Right kidney (tissue), 9 donors: ENCODE measurements at places on chromosomes 11 and 22.
A peak's percentile ranks its signal among the peaks of the same experiment; 100 is the strongest.

DNA sequence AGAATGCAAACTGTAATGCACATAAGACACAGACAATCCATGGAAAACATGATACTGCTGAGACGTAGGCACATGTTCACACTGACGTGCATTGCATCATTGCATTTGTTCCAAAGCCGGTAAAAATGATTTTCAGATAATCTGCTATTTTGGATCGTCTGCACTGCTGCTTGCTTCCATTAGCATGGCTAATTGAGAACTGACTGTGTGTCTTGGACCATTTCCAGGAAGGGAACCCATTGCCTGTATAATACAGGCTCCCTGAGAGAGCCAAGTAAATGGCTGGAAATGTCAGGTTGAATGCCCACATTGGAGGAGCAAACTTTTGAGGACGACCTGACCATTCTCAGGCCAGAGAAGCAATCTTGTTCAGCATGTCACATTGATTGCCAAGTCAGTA, 304.8 kb downstream of the ST3GAL4 start:
- no peak for DNase-seq

DNA sequence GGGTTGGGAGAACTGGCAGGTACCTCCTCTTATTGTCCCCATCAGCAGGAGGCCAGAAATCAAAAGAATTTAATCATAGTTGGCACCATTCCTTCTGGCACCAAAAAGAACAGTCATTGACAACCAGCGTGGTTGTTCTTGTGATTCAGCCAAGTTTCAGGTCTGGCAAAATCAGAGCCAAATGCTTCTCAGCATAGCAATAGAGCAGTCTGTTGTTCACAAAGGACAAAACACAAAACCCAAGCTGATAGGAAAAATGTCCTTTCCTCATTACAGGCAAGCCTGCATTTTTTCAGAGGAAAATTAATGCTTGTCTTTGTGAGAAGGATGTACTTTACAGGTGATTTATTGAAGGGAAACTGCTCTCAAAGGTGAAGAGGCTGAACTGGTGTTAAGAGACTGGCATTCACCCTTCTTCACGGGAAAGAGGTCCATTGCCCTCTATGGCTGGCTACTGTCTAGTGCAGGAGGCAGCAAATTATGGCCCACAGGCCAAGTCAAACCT, 241.8 kb upstream of the ARHGAP42 start:
- no peak for DNase-seq

- DNase-seq = no peak
These were observed 98.7 kb downstream of the IGLL1 start for GRCh38 chr22:23481369-23481768.

- DNase-seq = peak; percentile 74
These were observed 13.7 kb downstream of the ARHGEF17 start for GRCh38 chr11:73321604-73322381.

GRCh38 chr11:131940126-131940525, 569.7 kb downstream of the NTM start:
- DNase-seq = no peak

- peak; percentile 62 for DNase-seq
These were observed at the start of gene PAMR1 for GRCh38 chr11:35525501-35526175. Gene PAMR1 (minus strand): TSS chr11:35525616. CDS start chr11:35525585, 31 bp downstream.

DNA sequence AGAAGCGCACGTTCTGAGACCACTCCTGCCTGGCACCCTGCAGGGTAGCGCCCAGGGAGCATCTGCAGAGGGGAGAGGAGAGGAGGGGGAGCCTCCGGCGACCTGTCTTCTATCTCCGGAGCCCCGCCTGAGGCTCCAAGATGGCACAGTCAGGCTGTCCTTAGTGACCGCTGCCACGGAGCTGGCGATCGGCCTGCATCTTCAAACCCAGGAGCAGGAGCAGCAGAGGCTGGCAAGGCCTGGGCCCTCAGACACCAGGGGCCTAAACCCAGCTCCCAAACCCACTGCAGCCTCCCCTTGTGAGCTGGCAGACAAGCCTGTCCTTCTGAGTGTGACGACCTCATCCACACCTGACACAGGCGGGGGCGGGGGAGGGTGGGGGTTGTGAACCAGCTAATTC, 34.9 kb downstream of the TOLLIP start:
- no peak for DNase-seq

DNA sequence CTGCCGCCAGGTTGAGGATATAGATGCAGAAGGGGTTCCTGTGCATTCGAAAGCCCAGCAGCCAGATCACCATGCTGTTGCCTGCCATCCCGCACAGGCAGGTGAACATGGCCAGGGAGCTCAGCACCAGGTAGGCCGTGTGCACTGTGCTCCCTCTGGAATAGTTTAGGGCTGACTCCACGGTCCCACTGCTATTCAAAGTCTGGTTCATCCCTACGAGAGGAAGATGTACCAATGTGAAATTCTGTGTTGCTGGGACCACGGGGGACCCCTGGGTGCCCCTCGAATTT, at the start of gene MRGPRD:
TSS of gene MRGPRD (minus strand) at position 211 of the 290 bp plus-strand sequence. CDS start at position 211, 0 bp downstream.
- no peak for DNase-seq

- DNase-seq = no peak
These were observed 11.7 kb downstream of the EIF4G2 start for GRCh38 chr11:10797001-10797400.

- no peak for DNase-seq
These were observed 32.9 kb downstream of the PPIL2 start for GRCh38 chr22:21698430-21699329.

DNA sequence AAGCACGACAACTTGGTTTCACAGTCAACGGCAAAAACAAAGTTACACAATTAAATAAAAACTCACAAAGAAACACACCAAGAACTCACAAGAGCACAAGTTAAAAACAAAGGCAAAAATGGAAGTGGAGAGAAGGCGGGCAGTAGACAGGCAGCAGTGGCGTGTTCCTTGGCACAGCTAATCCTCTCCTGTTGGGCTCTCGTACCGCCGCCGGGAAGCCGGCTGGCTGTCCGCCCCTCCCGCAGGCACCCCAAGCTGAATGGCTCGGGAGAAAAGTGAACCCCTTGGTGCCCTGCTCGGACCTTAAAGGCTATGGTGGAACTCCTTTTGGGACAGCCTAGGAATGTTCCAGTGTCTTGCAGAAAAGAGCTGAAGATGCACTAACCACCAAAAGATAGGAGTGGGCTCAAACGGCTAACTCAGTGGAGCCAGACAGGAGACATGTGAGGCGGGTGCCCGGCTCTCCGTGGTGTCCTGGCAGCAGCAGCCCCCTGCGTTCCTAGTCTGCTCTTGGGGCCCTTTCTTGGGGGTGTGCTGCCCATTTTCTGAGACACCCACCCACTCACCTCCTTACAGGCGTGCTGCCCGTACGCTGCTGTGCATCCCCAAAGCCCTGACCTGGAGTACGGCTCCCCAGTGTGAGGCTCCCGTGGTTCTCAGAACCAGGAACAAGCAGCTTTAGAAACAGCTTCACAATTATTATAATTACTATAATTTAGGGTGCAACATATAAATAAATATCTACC, 86.1 kb upstream of the BID start:
- DNase-seq = no peak

- DNase-seq = no peak
These were observed 21.5 kb downstream of the MTCH2 start for GRCh38 chr11:47620836-47621378.

DNA sequence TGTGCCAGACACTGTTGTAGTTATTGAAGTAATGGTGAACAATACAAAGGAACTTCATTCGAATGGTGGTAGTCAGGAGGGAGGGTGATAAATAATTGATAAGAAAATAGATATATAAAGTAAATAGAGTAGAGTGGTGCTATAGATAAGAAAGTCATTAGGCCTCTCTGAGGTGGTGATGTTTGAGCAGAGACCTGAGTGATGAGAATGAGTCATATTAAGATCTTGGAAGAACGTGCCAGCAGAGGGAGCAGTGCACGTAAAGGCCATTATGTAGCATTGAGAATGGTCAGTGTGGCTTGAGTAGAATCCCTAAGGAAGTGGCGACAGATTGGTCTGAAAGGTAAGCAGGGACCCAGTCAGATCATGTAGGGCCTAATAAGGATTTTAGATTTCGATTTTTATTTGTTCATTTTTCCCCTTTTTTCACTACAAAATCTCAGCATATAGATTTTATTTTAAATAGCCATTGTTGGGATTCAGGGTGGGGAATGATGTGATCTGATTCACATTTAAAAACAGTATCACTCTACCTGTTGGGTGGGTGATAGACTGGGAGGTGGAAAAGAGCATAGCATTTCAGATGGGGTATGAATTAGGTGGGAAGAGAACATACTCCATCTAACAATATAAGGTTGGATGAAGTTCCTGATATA, 44.7 kb downstream of the CCDC90B start:
- peak; percentile 8 for DNase-seq

GRCh38 chr11:124834526-124835180, 30.6 kb upstream of the ROBO3 start:
- DNase-seq = no peak

DNA sequence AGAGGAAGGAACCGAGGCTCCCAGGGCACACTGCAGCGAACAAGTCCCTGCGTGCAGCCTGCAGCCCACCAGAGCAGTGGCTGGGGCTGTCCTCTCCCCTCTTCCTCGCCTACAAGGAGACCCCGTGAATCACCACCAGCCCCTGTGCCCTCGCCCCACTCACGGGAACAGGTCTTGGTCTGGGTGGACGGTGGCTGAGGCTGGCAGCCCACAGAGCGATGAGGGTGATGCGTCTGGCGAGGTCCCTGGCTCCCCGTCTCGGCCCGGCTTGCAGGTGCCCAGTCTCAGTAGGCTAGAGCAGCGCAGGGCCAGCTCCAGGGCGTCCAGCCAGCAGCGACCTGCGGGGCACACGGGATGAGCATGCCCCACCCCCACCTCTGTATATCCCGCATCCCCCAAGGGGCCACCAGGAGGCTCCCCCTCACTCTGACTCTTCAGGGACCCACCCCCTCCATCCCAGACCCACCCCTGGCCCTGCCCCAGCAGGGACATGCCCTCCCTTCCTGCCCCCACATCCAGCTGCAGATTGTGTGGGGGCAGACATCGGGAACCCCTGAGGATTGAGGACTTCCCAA, 50.5 kb upstream of the CARS1 start:
- DNase-seq = no peak

DNA sequence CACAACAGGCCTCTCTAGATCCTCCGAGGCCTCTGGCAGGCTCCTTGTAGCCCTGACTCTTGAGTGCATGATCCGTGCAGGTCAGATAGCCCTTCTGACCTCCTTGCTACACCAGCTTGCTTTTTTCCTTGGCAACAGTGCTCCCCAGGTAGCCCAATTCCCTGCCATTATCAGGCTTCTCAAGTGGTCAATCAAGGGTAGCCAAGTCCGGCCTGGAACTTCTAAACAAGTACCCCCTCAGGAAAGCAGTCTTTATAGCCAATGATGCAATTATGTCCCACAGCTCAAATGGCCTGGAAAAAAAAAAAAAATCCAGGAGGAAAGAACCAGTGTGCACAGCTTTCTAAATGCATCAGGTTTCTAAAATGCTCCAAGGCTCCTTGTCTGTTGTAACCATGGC, 59.8 kb downstream of the TENM4 start:
- no peak for DNase-seq

DNA sequence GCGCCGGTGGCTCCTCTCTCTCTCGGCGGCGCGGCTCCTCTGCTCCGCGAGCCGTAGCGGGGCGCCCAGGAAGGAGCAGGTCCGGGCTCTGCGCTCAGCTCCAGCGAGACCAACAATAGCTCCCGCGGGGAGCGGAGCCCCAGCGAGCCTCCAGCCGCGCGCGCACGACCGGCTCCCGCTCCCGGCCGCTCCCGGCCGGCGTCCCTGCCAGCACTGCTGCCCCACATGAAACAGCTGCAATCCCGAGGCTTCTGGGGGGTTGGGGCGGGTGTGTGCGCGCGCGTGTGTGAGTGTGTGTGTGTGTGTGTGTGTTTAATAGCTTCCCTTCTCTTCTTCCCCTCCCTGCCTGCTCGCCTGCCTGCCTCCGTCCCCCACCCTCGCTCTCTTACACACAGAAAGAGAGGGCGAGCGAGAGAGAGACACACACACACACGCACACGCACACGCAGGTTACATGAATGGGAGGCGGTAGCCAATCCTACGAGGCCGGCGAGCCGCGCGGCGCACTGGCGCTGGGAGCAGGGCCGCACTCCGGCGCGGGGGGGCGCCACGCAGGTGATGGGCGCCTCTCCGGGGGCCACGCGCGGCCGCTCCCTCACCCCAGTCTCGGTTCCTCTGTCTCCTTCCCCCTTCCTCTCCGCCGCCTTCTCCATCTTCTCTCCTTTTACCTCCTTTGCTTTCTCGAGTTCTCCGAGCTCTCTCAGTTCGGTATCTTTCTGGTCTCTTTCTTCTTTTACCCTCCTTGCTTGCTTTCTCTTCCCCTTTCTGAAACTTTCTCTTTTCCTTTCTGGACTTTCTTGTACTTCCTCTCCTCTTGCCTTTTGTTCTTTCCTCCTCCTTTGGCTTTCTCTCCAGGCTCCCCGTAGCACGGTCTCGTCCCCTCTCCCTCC, at the start of gene TENM4:
TSS of gene TENM4 (minus strand) at position 460 of the 890 bp plus-strand sequence. CDS start 371,086 bp downstream, outside the sequence.
- peak; percentile 95 for DNase-seq

- DNase-seq = no peak
These were observed 1.5 kb upstream of the DEPDC5 start for GRCh38 chr22:31752096-31752847.

DNA sequence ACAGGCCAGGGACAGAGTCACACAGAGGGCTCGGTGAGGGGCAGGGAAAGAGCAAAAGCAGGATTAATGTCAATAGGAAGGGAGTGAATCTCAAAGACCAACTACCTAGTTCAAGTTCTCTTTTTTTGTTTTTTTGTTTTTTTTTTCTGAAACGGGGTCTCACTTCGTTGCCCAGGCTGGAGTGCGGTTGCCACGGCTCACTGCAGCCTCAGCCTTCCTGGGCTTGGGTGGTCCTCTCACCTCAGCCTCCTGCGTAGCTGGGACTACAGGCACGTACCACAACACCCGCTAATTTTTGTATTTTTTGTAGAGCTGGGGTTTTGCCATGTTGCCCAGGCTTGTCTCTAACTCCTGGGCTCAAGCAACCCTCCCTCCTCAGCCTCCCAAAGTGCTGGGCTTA, 9.7 kb upstream of the BCL9L start:
- DNase-seq = no peak

DNA sequence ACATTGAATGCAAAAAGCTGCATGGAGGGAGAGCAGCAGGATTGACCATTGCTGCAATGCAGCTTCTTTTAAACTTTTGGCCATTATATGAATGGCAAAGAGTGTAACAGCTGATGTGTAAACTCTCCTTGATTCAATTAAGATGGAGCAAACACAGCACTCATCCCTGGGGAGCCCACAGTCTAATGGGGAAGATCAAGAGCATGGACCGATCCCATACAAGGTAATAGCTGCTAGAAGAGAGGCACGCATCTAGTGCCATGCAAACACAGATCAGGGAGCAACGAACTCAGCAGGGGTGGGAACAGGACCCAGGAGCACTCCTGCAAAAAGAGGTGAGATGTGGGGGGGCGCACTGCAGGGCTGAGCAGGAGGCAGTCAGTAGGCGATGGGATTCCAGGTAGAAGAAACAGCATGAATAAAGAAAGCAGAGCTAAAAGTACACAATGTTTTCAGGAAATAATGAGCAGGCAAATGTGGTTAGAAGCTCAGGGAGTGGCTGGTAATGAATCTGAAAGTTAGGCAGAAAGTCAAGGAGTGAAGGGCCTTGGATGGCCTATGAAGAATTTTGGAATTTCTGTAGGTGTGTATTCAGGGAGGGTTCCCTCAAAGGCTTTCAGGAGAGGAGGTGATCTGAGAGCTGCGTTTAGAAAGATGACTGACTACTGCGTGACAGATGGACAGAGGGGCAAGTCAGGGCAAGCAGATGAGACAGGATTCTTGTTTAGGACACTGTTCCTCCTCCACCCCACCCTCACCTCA, 17.2 kb upstream of the BMAL1 start:
- DNase-seq = no peak
